ENCODE measurements at places on chromosomes 11 and 22.

GRCh38 chr11:223026-223789 is 12.9 kb downstream of the SIRT3 start:
- no peak for DNase-seq

- DNase-seq = no peak
These were observed 274.4 kb downstream of the C11orf87 start for GRCh38 chr11:109696191-109696897.

DNA sequence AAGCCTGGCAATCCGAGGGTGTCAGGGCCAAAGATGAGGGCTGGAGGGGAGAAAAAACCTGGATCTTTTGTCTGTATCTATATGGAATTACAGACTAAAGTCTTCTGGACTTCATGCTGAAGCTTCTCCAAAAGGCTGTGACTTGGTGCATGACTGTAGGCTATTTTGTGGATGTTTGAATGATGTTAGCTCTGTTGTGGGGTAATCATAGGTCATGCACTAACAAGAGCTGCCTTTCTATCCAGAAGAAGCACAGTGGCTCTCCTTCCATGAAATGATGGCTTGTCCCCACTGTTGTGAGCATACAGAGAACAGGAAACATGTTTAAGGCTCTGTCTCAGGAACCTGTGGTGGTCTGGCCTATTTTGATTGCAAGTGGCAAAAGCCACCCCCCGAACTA is 263.3 kb upstream of the PLET1 start:
- DNase-seq = no peak

DNA sequence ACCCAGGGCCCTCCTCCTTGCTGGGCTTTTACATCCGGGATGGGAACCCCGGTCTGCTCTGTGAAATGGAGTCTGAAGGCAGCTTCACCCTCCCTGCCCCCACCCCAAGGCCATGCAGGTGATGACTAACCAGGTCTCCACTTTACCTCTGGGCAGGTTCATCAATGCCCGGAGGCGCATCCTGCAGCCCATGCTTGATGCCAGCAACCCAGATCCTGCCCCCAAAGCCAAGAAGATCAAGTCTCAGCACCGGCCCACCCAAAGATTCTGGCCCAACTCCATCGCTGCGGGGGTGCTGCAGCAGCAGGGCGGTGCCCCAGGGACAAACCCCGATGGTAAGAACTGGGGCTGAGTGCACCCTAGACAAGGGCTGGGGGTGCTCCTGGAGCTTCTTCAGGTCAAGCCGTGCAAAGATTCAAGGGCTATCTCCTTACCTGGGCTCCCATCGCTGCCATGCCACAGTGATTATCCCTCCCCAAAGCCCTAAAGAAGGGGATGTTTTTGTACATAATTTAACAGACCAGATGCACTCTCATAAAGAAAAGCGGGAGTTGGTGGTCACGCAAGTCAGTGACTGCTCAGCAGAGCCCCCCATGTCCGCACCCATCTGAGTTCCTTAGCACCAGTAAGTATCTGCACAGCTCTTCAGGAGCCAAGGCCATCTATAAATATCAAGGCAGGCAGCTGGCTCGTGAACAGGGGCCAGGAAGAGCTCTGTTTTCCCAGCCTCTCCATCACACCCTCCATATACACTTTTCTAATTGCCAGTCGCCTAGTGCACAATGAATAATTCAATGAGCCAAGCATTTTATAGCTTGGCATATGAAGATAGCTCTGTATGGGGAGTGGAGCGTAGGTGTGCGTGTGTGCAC is 66.0 kb downstream of the FEZ1 start:
- no peak for DNase-seq

DNA sequence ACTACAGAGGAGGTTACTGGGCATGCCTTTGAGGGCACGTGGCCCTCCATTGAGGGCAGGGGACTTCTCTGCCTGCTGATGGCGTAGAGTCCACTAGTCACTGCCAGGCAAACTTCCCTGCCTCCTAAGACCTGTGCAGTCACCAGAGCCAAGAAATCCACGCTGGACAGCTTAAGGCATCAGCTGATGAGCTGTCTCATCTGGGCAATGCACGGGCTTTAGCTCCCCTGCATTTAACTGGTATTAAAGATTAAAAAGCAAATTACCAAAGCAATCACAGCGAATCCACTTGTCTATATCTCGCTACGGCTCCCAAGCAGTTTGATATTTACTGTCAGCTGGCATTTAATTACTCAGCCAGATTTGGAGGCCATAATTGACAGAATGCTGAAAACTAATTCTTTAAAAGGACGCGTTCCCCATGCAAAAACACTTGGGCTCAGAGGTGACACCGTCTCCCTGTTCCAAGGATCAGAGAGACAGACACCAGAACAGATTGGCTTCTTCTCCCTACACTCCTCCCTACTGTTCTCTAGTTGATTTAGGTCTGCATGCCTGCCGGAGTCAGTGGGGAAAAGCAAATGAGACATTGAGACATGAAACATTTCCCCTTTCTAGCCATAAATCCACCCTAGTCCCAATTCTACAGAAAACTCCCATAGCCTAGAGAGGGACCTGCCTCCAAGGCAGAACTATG is 68.5 kb downstream of the SPATA19 start:
- no peak for DNase-seq

GRCh38 chr11:5383576-5383975 is at the start of gene OR51M1:
OR51M1 (plus strand) TSS chr11:5383812; CDS start chr11:5389399, 5,587 bp downstream.
- no peak for DNase-seq

DNA sequence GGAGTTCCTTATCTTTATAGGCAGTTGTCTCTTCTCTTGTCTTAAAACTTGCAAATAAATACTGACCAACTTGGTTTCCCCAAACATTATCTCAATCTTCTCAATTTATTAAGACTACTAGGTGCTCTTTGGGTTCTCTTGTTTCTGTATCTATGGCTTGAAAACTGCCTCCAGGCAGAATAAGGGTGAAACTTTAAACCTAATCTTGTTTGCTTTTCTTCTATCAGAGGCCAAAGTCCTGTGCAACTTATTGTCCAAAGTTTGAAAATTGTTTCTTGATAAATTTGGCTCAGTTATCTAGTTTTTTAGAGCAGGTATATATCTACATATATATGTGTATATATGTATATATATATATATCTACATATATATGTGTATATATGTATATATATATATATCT is 110.1 kb upstream of the ANO5 start:
- no peak for DNase-seq

DNA sequence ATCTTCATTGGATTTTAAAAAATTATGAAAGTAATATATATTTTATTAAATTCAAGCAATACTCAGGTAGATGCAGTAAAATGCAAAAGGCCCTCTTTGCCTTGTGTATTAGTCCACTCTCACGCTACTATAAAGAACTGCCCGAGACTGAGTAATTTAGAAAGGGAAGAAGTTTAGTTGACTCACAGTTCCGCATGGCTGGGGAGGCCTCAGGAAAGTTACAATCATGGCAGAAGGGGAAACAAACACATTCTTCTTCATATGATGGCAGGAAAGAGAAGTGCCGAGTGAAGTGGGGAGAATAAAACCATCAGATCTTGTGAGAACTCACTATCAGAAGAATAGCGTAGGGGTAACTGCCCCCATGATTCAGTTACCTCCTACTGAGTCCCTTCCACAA is 130.8 kb downstream of the HIPK3 start:
- no peak for DNase-seq

- DNase-seq = no peak
These were observed 9.3 kb upstream of the BACE1-AS start for GRCh38 chr11:117281869-117282268.

GRCh38 chr11:83540112-83540675 is 254.0 kb upstream of the CCDC90B start:
- DNase-seq = no peak

- DNase-seq = no peak
These were observed 13.8 kb downstream of the UQCR10 start for GRCh38 chr22:29780748-29781676.

DNA sequence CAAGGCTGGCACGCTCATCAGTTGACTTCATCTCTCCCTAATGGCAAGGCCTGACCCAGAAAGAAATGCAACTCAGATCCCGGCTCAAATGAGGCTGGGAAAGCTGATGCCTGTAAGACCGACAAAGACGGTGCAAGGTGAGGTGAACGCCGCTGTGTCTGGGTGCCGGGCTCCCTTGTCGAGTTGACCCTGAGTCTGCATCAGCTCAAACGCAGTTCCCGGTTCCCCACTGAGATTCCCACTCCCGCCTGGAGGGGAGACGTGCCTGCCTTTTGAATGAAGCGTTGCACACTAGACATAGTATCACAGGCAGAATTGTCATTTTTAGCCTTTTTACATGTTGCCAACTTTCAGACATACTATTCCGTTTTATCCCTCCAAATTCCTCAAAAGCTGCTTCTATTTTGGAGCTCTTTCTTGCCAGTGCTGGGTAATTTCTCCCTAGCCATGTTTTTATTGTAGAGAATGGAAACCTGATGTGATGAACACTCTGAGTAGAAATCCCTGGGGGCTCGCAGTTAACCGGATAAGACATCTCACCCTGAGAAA is 831 bp upstream of the TP53AIP1 start:
- DNase-seq = no peak

DNA sequence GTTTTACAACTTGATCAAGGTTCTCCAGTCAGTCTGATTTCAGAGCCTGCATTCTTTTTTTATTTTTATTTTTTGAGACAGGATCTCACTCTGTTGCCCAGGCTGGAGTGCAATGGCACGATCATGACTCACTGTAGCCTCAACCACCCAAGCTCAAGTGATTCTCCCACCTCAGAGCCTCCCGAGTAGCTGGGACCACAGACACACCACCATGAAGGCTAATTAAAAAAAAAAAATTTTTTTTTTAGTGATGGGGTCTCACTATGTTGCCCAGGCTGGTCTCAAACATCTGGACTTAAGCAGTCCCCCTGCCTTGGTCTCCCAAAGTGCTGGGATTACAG is 117.2 kb upstream of the NAV2 start:
- no peak for DNase-seq

- no peak for DNase-seq
These were observed 296.0 kb upstream of the NARS2 start for GRCh38 chr11:78870655-78871054.

DNA sequence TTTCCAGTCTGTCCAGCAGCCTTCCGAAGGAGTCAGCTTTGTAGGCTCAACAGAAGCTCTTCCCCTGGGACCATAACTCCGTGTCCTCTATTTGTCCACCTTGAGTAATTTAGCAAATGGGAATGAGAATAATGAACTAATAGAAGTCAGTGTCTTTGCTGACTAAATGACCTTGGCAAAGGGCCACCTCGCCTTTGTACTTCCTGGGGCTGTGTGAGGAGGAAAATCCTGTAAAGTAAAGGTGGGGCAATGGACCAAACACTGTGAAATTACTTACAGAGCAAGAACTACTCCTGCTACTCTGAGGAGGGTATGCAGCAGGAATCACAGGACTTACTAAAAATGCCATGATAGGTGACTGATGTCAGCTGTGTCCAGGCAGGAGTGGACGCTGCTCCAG is 36.2 kb upstream of the CSNK2A3 start:
- no peak for DNase-seq

All from NCI-H748 treated with DMSO at 0.1 percent for 48 hours (cell line).